ENCODE measurements at places on chromosomes 16 and 17.

DNA sequence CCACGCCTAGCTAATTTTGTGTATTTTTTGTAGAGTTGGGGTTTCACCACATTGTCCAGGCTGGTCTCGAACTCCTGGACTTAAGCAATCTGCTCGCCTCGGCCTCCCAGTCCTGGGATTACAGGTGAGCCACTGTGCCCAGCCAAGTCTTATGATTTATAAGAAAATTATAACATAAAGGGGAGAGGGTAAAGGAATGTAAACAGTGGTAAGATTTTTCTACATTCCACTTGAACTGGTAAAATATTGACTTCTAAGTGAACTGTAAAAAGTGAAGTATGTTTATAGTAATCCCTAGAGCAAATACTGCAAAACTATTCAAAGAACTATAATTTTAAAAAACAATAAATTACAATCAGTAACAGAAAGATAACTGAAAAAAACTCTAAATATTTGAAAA lies 33.5 kb downstream of the C16orf87 start:
- DNase-seq, result no peak

DNA sequence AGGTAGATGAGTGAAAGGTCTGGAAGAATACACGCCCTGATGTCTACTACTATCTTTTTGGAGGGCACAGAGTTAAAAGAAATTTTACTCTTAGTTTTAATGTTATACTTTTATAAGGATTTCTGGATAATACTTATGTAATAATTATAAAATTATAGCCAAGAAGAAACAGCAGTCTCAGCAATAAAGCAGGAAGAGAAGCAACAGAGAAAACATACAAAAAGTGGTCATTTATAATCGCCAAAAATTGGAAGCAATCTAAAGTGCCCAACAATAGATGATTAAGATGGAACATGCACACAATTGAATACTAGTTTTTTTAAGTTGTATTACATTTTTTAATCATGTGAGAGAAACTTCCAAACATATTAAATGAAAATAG lies 64.4 kb downstream of the SMG6 start:
- DNase-seq, result no peak

- DNase-seq, result no peak
These were observed 339.4 kb downstream of the CDH11 start for GRCh38 chr16:64782484-64782883.

DNA sequence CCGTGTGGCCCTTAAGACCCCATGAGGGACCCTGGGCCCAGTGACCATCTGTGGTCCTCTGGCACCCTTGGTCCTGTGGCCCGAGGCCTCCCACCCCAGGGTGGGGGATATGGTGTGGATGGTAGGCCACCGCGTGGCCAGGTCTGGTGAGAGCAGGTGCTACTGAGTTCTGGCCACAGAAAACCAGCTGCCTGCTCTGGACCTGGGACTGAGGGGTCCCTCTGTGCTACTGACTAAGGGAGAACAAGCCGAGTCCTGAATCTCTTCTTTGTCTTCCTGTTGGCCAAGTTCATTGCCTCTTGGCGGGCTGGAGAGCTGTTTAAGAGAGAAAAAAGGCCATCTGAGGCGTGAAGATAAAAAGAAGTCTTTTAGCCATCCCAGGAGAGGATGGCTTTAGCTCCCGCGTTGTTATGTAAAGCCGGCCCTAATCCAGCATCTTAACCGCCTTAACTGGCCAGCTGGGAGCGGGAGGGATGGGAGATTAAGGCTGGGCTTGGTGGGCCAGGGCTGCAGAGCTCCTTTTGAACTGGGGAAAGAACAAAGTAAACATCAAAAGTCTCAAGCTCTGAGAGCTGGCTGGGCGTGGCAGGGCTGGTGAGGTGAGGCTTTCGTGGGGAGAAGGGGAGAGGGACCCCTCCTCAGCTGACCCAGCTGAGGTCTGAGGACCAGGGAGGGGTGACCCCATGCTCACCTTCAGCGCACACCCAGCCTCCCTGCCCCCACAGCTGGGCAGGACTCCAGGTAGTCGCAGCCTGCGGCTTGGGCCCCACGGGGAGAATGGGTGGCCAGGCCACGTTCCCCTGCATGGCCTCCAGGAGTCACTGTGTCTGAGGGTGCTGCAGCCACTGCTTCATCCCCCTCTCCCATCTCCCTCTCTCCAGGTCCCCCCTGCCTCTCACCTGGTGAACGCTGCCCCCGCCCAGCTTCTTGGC lies 62.4 kb downstream of the NKD1 start:
- DNase-seq, result no peak

- no peak for DNase-seq
These were observed 5.2 kb downstream of the C17orf50 start for GRCh38 chr17:35765756-35766488.

DNA sequence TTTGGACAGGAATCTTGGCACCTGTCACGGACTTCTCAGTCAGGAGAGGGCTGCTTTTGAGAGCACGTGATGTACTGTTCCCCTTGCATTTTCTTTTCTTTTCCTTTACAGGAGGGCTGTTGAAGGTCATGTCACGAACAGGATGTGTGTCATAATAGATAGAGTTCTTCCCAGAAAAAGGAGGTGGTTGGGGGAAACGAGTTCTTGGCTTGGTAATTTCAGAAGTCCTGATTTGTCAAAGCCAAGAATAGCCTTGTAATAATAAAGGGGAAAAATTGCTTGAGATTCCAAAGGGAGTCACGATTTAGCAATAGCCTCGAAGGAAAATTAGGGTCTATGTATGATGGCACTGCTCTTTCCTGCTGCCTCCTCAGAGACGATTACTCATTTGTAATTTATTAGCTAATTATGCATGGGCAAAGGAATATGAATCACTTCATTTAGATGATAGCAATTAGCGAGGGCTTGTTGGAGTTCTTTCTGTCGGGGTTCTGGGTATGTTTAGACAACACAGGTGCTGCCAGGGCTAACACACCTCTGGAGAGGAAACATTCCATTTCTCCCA lies 277.7 kb upstream of the N4BP1 start:
- no peak for DNase-seq

DNA sequence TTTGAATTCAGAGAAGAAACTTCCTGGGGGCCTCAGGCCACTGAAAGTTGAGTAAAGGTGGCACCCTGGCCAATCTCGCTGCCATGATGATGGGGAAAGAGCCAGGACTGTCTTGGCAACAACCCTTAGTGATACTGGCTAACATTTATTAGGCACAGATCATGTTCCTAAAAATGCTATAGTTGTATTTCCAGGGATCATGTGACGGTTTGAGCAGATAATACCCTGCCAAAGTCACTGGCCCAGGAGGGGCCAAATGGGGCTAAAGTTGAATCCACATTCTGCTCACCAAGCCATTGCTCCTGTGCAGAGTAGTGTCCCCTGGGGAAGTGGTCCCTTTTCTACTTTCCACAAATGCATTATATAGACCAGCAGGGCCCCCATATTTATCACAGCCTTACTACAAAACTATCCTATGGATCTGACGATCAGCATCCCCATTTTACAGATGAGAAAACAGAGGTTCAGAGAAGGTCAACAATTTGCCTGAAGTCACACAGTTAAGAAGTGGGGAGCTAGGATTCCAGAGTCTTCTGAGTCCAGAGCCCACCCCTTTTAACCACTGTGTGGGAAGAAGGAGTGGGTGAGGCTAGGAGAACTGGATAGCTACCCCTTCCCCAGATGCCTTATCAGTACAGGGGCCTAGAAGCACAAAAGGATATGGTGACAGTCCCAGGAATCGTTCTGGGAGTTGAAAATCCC lies 300.0 kb upstream of the IRX3 start:
- DNase-seq, result no peak

GRCh38 chr17:28950017-28950751 lies 1.1 kb downstream of the PHF12 start:
- peak; percentile 38 for DNase-seq

Measured in stimulated activated CD4-positive, alpha-beta T cell treated with anti-CD3 and anti-CD28 coated beads, Interleukin-4, amount 100 ng/mL, for 48 hours (primary cell).